ENCODE measurements at places on chromosomes 6 and 20. TPM values are rescaled to one million over a fixed set of nuclear protein-coding genes. Genes with fewer than 3 reads are reported as not detected.

CABLES2 gene
- 2.1 TPM for total RNA-seq

HINT3 gene
- total RNA-seq, result 44.8 TPM

OXT gene
- total RNA-seq, result not detected

BIRC7 gene
- total RNA-seq, result not detected

ACTL10 gene
- total RNA-seq, result 0.95 TPM

PTK6 gene
- 2.8 TPM for total RNA-seq

KCNG1 gene
- 5.6 TPM for total RNA-seq

SLC32A1 gene
- not detected for total RNA-seq

TRIM10 gene
- total RNA-seq, result 0.42 TPM

DUSP22 gene
- total RNA-seq, result 23.2 TPM

LY6G6C gene
- not detected for total RNA-seq

LRRN4 gene
- total RNA-seq, result 0.58 TPM

Measured in urinary bladder (tissue), 4 donors.